Activated CD8-positive, alpha-beta T cell treated with anti-CD3 and anti-CD28 coated beads for 36 hours (primary cell): ENCODE measurements at places on chromosomes 5 and 9.

GRCh38 chr5:96660971-96661854, 963 bp upstream of the CAST start:
- peak; percentile 61 for DNase-seq

- no peak for DNase-seq
Measured at GRCh38 chr9:99305820-99306811, 84.0 kb downstream of the SEC61B start.

- DNase-seq, result no peak
Measured at GRCh38 chr9:101480386-101480785, 44.8 kb upstream of the ALDOB start.

GRCh38 chr9:88534456-88535225, at the start of gene NXNL2:
TSS of gene NXNL2 (plus strand) at chr9:88535178. CDS start at chr9:88535435, 257 bp downstream.
- DNase-seq, result peak; percentile 27

GRCh38 chr5:14956423-14957046, 85.0 kb upstream of the ANKH start:
- DNase-seq, result no peak

DNA sequence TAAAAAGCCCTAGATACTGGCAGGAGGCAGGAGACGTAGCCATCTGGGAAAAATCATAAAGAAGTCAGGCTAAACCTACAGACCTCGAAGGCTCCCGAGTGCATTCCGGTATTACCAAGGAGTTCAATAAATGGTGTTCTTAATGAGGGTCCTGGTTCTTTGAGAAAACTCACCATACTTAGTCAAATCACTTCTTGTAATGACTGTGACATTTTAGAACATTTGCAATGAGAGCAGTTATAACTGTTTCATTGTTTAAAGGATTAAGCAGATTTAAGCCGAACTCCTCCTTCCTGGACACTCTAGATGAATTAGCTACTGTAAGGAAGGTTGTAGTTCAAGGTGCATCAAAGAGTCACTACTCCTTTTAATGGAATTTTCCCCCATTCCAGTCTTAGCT, 67.8 kb downstream of the EFNA5 start:
- no peak for DNase-seq

GRCh38 chr5:82386576-82386975, 108.4 kb upstream of the RPS23 start:
- no peak for DNase-seq

- no peak for DNase-seq
Measured at GRCh38 chr5:1089621-1090040, 22.2 kb downstream of the SLC12A7 start.
